IMR-90 (cell line): ENCODE measurements at places on chromosomes 2 and 18. TPM values are rescaled to one million over a fixed set of nuclear protein-coding genes. Genes with fewer than 3 reads are reported as not detected.

- peak; percentile 17 for DNase-seq
Measured at GRCh38 chr2:133635131-133635530, 66.9 kb upstream of the NCKAP5 start.

DNA sequence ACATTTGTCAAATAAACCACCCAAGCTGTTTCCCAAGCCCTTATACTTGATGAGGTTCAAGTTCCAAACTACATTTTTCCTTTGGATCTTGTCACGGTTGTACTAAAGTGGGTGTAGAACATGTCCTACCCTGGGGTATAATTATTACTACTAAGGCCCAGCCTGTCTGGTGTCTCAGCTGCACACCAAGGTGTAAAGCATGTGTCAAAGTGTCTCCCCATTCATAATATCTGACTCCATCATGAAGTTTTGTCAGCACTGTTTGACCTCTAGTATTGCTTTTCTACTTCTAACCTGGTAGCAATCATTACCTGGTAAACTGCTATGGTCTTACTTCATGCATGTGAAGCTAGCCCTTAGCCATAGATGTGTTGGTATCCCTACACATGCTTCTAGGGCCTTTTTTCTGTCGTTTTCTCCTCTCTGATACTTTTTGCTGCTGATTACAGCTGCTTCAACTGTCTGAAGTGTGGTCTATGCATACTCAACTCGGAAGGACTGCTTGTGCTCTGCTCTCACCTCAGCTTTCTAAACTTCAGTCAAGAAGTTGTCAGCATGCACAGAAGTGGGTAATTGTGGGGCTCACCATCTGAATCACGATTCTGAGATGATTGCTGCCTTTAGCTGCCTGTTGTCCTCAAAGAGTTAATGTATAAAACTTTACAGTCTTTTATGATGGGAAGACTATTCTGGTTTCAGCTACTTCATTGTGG is 445.7 kb upstream of the TRIB2 start:
- DNase-seq = no peak

- no peak for DNase-seq
Measured at GRCh38 chr2:230939691-230940470, 14.8 kb upstream of the GPR55 start.

DNA sequence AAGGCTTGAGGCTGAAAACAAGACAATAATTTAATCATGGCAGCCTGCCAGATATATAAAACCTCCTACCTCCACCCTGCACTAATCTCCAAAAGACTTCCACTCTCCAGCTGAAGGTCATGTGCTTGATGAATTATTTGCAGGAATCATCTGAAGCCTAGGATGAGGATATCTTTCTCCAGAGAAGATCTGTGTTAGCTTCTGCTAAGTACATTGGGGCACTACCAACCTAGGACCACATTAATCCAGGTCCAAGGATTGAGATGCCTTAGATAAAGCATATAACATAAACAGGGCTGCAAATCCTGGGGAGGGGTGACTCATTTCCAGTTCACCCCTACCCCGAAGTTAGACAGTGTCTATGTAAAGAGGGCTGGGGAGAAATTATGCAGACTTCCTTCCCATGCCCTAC is 80.5 kb upstream of the FRZB start:
- DNase-seq = peak; percentile 22

GRCh38 chr2:82913566-82913965 is 1545.5 kb downstream of the SUCLG1 start:
- DNase-seq = no peak

DNA sequence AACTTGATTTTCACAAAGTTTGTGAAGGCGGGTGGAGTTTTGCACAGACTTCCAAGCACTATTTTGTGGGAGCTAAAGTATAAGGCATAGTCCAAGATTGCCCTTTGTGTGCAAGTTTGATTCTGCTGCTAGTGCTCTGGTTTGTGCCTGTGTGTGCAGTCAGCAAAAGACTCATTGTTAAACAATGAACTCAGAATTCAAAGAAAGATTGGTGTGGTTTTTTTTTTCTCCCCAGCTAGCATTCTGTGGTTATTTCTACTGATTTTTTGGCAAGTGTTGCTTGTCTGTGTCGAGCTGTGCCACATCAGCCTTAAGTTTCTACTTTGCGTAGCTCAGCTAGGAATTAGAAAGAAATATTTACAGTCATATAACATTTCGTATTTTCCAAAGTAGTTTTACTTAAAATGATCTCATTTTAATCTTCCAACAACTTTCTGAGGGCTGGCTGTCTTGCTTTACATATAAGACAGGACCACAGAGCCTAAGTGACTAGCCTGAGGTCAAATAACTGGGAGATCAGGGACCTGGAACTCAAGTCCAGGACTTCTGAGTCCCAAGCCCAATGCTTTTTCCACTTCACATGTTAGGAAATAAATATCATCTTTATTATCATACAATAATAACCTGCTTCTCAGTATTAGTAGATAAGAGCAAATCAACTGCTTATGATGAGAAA is 69.8 kb downstream of the BABAM2 start:
- DNase-seq = peak; percentile 93

DNA sequence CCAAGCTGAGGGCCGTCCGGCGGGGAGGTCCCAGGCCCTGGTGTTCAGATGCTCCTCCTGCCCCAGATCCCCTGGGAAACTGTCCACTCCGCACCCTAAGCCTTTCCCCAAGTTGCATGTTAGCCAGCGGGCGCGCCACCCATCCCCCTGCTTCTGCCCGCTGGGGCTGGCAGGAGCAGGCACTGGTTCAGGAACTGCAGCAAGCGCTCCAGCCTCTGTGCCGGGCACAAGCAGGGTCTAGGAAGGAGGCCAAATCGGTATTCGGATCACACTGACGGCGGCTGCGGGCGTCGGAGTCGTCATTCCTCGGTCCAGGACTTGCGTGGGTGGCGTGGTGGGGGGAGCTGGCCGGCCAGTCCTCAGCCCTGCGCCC is 53.7 kb downstream of the FAM168B start:
- DNase-seq = no peak

DNA sequence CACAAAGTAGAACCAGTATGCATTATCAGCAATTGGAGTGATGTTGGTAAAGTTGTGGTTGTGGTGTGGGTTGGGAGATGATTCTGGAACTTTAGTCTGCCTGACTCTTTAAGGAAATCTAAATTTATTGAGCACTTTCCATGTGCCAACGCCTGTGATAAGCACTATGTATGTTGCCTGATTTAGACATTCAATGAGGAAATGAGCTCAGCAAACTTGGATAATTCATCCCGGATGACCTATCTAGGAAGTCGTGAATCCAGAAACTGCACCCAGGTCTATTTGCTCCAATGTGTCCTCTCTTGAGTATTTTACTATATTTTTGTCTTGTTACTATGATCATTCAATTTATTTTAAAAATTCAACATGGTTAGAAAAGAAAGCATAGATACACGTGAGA is 400.8 kb upstream of the MMADHC start:
- DNase-seq = no peak

DNA sequence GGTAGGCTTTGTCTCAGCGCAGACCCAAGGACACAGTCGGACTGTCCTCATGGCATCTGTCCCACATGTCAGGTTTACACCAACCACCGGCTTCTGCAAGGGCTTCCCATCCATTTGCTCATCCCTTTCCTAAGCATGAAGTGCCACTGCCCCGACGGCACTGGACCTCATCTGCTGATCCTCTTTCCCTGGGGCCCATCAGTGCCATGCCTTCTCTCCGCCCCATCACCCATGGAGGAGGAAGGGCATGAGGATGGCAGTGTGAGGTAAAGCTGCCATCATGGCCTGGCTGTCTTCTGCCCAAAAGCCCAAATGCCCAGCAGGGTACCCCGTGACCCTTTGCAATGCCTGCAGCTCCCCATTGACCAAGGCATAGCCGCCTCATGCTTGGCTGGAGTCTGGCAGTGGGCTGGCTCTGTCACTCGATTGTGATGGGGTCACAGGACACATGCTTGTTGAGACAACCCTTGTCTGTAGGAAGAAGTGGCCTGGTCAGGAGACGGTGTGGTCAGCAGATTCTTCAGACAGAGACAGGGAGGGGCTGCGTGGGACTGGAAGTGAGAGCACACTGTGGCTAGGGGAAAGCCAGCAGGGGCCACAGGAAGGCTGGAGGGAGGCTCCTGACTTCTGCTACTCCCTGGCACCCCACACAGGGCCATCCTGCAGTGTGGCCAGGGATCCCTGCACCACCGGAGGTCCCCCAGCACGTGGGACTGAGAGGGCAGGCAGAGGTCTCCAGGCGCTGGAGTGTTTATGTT is 493.7 kb upstream of the HS6ST1 start:
- DNase-seq = no peak

- DNase-seq = no peak
Measured at GRCh38 chr2:113275556-113276215, 3.0 kb downstream of the PAX8 start.

DNA sequence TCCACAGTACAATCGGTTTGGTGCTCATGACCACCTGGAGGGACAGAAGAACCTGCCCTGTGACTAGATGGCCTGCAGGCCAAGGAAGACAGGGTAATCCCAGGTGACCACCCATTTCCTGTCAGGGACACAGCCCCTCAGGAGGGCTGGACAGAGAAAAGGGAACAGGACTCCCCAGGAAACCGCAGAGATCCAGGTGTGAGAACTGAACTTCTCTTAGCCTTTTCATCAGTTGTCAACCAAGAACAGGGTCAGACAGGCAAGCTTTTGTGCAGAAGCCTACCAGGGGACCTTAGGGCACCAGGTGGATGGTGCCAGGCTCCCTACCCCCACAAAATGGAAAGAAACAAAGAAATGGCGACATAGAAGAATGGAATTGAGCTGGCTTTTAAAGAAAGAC is 132.3 kb downstream of the HDAC4 start:
- no peak for DNase-seq

DNA sequence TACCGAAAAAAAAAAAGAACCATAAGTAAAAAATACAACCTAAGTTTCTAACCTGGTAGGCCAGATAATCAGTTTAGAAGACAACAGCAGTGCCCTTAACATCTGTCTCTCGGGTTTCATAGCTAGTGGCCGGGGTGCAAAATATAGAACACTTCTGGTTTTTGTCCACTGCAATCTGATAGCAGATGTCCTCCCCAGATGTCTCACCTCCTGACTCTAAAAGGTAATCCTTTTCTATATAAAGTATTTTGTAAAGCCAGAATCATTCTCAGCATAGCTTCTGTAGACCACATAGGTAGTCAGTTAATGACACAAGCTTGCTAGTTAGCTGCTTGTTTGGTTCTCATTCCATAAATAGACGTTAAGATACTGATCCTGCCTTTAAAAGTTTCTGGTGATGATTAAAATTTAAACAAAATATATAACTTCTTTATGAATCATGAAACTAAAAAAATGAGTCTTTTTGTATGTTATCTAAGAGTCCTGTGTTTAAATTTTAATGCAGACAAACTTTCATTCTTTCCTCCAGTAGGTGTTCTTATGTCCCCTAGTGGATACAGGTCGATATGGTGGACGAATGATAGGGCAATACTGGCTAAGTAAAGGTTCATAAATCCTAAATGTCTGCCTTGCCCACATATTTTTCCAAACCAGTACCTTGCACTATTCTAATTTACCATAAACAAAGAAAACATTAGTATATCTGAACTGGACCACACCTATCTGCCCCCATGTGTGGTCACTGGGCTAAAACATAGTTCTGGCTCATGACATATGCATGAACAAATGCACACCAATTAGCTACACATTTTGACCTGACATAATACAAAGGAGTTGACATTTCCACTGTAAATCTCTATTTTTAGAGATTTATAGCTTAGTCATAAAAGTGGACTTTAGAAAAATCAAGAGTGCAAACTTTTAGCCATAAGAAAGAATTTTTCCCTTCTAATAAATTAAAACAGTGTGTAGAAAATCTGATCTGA is 171.0 kb downstream of the SRBD1 start:
- peak; percentile 45 for DNase-seq

DNA sequence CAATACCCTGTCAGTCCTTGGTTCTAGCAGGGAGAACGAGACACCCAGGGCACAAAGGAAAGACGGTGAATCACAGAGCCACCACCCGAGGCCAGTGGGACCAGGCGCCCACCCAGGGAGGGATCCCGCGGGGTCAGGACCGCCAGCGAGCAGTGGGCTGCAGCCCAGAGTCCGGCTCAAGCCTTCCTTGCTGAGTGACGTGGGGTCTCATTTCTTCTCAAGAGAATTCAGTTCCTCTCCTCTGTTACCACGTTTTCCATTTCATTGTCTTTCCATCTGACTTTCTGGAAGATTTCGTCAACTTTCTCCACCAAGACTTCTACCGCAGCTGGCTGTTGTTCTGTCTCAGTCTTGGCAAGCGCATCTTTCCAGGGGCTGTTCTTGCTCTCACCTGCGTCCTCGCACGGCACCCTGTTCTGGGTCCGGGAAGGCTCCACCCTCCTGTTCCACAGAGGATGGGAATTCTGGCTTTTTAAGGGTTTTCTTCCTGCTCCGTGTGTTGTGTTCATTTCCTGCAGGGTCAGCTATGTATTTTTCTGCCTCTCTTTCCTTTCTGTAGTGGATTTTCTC is 248.6 kb downstream of the NDUFA10 start:
- DNase-seq = no peak

GRCh38 chr2:105470979-105471378 is 72.1 kb upstream of the FHL2 start:
- no peak for DNase-seq

GRCh38 chr2:54497763-54498680 is 41.9 kb downstream of the SPTBN1 start:
- DNase-seq = peak; percentile 23

DNA sequence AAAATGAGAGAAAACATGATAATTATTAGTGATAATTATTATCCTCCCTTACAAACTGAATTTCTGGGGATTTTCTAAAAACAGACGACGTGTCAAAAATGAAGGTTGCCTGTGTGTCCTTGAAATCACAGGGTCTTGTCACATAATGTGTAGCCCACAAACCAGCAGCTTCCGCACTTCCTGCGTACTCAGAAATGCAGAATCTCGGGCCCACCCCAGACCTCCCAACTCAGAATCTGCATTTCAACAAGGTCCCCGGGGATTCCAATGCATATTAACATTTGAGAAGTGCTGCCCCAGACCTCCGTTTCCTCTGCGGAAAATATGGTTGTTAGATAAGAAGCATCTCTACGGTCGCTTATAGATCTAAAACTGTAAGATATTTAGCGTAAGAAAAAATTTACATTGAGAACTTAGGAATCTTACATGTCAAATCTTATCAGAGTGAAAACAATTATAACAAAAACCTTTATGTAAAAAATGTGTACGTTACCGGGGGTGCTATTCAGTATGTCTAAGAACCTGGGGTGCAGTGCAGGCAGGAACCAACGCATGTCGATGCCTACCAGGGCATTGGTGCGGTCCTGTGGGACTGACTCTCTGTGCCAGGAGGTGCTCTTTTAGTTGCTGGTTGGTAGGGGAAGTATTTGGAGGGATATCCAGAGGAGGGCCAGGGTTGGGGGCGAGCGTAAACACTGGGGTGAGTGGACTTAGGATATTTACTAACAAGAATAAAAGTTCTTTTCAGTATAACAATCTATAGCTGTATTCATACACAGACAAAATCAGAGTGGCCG is 15.2 kb downstream of the CDKL4 start:
- DNase-seq = no peak

SP5 gene
- not detected in 2 replicates for total RNA-seq

RNF144A gene
- 0.18 and 0.28 TPM in 2 replicates for total RNA-seq

ADAM17 gene
- total RNA-seq = 34.4 and 46.4 TPM in 2 replicates

C2orf80 gene
- not detected in 2 replicates for total RNA-seq

TSPYL6 gene
- not detected in 2 replicates for total RNA-seq

SLC9A4 gene
- not detected in 2 replicates for total RNA-seq

TUBA3E gene
- not detected in 2 replicates for total RNA-seq

B3GNT2 gene
- total RNA-seq = 11.1 and 12.2 TPM in 2 replicates
